ENCODE measurements at places on chromosomes 4 and X.

- no peak for DNase-seq
Measured at GRCh38 chr4:126038502-126039144, 723.9 kb downstream of the FAT4 start.

DNA sequence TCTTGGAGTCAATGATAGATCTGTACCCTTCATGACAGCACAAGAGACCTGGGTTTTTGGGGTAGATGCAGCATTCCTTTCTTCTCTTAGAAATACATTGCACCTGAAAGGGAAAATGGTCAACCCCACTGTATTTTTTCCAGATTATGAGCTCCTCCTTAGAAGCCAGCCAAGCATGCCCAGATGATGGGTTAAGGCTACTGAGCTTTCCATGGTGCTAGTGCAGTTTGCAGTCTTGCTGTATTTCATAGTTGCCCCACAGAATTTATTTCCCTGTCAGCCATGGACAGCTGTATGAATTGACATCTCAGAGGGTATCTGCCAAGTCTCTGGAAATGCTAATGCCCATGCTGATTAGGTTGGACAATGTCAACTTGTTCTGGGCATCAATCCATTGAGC, 73.7 kb upstream of the H2AZ1 start:
- DNase-seq, result no peak

- DNase-seq, result no peak
Measured at GRCh38 chrX:45517090-45517973, 316.7 kb upstream of the DIPK2B start.

- DNase-seq, result no peak
Measured at GRCh38 chrX:126799059-126799458, 20.5 kb upstream of the PRR32 start.
